A549 treated with CORT108297 at 1 μM for 4 hours (cell line): ENCODE measurements at places on chromosomes 7 and 10. TPM values are rescaled to one million over a fixed set of nuclear protein-coding genes. Genes with fewer than 3 reads are reported as not detected.

NUP42 gene
- total RNA-seq: 24.0 to 29.9 TPM (median 26.9 TPM) in 5 replicates

ZCWPW1 gene
- 1.1 to 1.6 TPM (median 1.3 TPM) in 5 replicates for total RNA-seq

CFTR gene
- total RNA-seq: 0.02 to 0.09 TPM (median 0.06 TPM) in 3 of 5 replicates, not detected in the others

MYL10 gene
- not detected in 5 replicates for total RNA-seq

EN2 gene
- 0.48 to 1.0 TPM (median 0.92 TPM) in 5 replicates for total RNA-seq

PRKCQ gene
- 4.0 to 4.8 TPM (median 4.2 TPM) in 5 replicates for total RNA-seq

DNAJB6 gene
- total RNA-seq: 82.0 to 167 TPM (median 101 TPM) in 5 replicates

PPP1R17 gene
- total RNA-seq: not detected in 5 replicates

ANKRD30A gene
- total RNA-seq: 0.52 to 0.94 TPM (median 0.72 TPM) in 5 replicates

BAZ1B gene
- 50.4 to 65.4 TPM (median 57.5 TPM) in 5 replicates for total RNA-seq

COMTD1 gene
- total RNA-seq: 29.2 to 56.7 TPM (median 53.1 TPM) in 5 replicates

FAM25A gene
- total RNA-seq: 0.56 TPM in 1 of 5 replicates, not detected in the others
